ENCODE measurements at places on chromosomes 7 and 10.

- DNase-seq, result no peak
Observed at GRCh38 chr10:19952224-19953010, 136.2 kb downstream of the PLXDC2 start.

GRCh38 chr7:54743580-54743979 is 15.4 kb downstream of the SEC61G start:
- DNase-seq, result no peak

- DNase-seq, result no peak
Observed at GRCh38 chr10:7960108-7960507, 94.4 kb upstream of the GATA3 start.

DNA sequence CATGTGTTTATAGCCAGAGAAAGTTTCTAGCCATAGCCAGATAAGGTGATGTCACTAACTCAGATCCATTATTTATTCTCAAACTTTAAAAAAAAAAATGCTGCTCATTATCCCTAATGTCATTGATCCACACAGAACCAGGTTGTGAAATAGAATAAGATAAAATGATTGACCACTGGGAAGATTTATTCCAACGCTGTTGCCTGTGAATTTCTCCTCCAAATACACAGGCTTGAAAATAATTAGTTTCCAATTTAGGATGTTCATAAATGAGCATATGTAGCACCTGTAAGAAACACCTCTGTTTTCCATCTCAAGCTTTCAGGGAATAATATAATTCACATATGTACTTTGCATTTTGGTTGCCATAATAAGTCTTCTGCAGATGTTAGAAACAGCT is 283.1 kb upstream of the DKK1 start:
- DNase-seq, result no peak

DNA sequence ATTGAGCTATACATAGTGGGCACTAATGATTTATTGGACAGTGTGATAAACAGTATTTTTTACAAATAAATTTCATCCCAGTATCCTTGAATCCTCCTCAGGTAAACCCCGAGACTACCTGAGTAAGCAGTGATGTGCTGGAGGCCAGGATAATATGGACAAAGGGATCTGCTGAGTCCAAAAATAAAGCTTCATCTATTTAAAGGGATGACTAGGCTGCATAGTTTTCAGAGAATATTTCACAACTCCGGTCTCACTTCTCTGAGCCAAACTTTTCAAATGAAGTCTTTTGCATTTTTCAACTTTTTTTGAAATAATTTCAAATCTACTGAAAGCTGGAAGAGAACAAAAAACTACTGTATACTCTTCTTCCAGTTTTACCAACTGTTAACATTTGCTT is 2.5 kb downstream of the ACTR3B start:
- no peak for DNase-seq

GRCh38 chr7:150931199-150931869 is 46.8 kb downstream of the KCNH2 start:
- DNase-seq, result no peak

GRCh38 chr10:124348801-124349200 is 69.9 kb downstream of the OAT start:
- DNase-seq, result no peak

GRCh38 chr10:67969875-67970274 is 85.4 kb downstream of the SIRT1 start:
- no peak for DNase-seq

DNA sequence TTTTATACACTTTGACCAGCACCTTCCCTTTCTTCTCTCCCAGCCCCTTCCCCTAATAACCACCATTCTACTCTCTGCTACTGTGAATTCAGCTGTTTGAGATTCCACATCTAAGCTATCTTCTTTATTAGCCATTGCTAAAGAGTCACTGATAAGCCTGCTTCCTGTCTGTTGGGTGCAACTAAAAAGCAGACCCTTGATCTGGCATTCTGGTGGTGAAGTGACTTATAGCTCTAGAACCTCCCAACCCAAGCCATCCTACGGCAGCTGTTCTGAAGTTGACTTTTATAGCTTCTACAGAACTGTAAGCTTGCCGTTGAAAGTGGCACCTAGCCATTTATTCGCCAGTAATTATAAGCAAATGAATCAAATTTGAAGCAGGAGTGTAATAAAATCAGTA is 105.6 kb downstream of the AHR start:
- no peak for DNase-seq

DNA sequence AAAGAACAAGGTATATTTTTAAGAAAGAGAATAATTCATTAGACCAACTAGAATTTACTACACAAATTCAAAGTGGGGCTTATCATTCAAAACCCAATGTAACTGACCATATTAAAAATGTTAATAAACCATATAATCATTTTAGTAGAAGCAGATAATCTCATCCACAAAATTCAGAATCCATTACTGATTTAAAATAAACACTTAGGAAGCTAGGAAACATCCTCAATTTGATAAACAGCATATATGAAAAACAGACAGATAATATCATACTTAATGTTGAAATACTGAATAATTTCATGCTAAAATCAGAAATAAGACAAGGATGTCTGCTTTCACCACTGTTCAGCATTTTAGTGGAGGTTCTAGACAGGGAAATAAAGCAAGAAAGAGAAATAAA is 902.8 kb upstream of the PHF14 start:
- no peak for DNase-seq

GRCh38 chr7:55363386-55364170 is 1.6 kb upstream of the LANCL2 start:
- DNase-seq, result no peak

- DNase-seq, result no peak
Observed at GRCh38 chr10:112723876-112724275, 226.2 kb upstream of the TCF7L2 start.

DNA sequence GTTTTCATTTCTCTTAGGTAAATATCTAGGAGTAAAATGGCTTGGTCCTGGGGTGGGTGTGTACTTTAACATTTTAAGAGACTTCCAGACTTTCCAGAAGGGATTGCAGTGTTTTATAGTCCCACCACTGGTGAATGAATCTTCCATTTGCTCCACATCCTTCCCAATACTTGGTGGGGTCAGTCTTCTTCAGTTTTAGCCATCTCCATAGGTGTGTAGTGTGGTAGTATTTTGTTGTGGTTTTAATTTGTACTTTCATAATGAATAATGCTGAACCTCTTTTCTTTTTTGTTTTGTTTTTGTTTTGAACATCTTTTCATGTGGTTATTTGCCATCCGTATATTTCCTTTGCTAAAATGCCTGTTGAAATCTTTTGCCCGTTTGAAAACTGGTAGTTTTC is 86.4 kb downstream of the ANKRD61 start:
- no peak for DNase-seq

DNA sequence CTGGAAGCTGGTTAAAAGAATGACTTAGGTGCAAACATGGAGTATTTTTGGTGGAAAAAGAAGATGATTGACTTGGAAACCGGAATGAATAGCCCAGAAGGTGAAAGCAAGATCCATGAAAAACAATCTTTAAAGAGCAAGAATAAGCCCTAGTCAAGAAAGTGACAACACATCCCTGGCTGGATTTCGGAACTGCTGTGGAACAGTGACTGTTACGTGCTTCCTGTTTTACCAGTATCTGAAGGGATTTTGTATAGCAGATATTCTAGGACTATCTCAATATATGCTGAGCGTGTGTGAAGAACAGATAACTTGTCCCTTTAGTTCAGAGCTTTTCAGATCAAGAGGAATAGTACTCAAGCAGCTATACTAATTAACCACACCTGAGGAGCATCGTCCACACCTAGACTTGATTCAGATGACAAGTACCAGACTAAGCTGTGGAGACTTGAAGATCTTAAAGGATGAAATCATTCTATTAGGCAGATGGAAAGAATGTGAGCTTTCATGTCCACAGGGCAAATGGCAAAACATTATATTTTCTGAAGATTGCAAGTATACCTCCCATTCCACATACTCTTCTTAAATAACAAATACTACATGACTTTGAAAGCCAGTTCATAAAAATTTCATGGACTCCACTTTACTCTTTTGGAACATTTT is 11.5 kb upstream of the TES start:
- no peak for DNase-seq

GRCh38 chr10:47023237-47024045 is 112.2 kb downstream of the PTPN20 start:
- DNase-seq, result no peak

- no peak for DNase-seq
Observed at GRCh38 chr10:52351914-52352330, 37.8 kb downstream of the DKK1 start.

- DNase-seq, result no peak
Observed at GRCh38 chr10:12872577-12872976, 128.9 kb downstream of the CCDC3 start.

All from glutamatergic neuron (in vitro differentiated cells).